ENCODE measurements at places on chromosomes 16 and 17.

- DNase-seq: peak; percentile 34
These were observed 13.2 kb upstream of the AURKB start for GRCh38 chr17:8223356-8224126.

GRCh38 chr17:2898255-2898926 lies 102.2 kb downstream of the RAP1GAP2 start:
- DNase-seq: no peak

- no peak for DNase-seq
These were observed at the start of gene CDH1 for GRCh38 chr16:68737046-68737729. Gene CDH1, plus strand, starts transcription at chr16:68737292. Its CDS starts 124 bp downstream, at chr16:68737416.

GRCh38 chr17:43410557-43411368 lies 12.0 kb downstream of the ARL4D start:
- DNase-seq: no peak

GRCh38 chr17:64058621-64059020 lies 38.2 kb upstream of the ICAM2 start:
- DNase-seq: no peak

GRCh38 chr17:64498308-64499203 lies 1.7 kb upstream of the POLG2 start:
- DNase-seq: no peak

GRCh38 chr17:64938925-64939474 lies 19.7 kb upstream of the LRRC37A3 start:
- no peak for DNase-seq

DNA sequence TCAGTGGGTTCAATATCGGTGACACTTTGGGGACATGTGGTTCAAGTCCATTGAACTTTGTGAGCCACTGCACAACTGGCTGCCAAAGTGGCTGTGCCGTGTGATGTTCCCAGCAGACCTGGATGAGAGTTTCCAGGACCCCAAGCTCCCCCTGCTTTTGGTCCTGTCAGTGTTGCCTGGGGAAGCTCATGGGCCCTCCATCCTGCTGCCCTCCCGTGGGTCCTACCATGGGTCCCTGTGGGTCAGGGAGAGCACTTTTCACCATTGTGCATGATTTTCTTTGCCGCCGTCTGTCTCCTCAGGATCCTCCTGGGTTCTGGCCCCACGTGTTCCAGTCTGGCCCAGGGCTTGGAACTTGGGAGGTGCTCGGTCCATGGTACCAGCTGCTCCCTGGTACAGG lies 38.1 kb downstream of the LGALS9 start:
- no peak for DNase-seq

GRCh38 chr16:58853854-58854791 lies 120.0 kb upstream of the GOT2 start:
- no peak for DNase-seq

DNA sequence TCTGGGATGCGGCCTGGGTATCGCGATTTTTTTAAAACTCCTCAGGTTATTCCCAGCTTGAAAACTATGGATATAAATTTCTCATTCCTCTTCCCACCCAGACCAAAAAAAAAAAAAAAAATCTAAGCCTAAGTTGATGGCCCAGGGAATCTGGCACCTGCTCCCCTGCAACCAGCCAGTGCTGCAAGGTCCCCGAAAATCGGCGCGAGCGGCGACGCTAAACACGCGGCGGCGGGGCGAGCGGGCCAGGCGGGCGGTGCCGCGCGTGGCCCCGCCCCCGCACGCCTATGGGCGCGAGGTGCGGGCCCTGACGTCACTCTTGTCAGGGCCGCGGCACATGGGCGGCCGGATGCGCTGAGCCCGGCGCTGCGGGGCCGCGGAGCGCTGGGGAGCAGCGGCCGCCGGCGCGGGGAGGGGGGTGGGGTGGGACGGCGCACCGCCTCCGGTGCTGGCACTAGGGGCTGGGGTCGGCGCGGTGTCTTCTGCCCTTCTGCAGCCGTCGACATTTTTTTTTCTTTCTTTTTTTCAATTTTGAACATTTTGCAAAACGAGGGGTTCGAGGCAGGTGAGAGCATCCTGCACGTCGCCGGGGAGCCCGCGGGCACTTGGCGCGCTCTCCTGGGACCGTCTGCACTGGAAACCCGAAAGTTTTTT lies at the start of gene HLF:
Gene HLF, plus strand, starts transcription at position 316 of the 654 bp plus-strand sequence. CDS start 525 bp downstream, outside the sequence.
- DNase-seq: peak; percentile 58

DNA sequence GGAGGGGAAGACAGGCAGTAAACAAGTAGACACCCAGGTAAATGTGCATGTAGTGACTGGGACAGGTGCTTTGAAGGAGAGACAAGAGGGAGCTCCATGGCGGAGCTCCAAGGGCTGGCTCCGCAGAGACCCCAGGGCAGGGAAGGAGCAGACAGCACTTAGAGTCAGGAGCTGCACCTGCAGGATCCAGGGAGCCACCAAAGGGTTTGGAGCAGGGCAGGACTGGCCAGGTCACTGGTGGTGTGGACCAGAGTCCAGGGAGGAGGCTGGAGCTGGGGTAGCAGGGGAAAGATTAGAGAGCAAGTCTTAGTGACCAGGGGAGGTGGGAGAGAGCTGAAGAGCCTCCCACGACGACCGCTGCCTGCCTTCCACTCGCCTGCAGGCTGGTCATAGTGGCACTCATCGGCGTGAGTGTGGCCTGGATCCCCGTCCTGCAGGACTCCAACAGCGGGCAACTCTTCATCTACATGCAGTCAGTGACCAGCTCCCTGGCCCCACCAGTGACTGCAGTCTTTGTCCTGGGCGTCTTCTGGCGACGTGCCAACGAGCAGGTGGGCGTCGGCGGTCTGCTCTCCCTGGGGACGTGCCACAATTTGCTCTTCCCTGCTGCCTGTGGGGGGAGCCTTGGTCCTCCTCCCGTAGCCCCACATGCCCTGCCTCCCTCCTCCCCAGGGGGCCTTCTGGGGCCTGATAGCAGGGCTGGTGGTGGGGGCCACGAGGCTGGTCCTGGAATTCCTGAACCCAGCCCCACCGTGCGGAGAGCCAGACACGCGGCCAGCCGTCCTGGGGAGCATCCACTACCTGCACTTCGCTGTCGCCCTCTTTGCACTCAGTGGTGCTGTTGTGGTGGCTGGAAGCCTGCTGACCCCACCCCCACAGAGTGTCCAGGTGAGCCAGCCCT lies 14.7 kb upstream of the FAM83G start:
- DNase-seq: no peak

- no peak for DNase-seq
These were observed 47.8 kb downstream of the MRC2 start for GRCh38 chr17:62675260-62675659.

DNA sequence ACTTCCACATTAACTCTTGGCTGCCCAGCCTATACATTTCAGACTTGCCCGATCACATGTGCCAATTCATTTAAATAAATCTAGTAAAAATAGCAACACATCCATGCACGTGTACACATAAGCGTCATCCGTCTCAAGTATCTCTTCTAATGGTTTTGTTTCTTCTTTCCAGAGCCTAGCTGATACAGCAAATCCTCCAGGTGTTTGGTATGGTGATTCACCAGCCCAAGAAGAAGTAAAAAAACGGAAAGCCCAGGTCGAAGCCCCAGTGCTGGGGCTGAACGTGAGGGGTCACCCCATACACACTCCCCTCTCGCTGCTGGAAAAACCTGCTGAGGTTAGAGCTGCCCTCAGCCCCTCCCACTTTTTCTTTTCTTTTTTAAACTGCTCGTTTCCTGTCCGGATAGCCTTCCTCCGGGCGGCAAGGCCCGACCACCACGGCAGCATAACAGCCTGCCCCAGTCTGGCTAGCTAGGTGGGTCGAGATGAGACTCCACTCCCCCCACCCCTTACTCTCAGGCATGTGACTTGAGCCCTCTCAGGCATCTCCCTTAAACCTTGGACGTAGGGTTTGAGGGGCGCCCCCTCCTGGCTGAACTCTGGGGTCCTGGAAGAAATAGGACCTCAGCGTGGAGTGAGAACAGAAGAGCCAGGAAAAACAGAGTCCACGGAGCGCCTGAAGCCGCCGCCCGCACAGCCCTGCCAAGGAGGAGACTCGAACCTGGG lies 13.9 kb upstream of the OR1F1 start:
- no peak for DNase-seq

DNA sequence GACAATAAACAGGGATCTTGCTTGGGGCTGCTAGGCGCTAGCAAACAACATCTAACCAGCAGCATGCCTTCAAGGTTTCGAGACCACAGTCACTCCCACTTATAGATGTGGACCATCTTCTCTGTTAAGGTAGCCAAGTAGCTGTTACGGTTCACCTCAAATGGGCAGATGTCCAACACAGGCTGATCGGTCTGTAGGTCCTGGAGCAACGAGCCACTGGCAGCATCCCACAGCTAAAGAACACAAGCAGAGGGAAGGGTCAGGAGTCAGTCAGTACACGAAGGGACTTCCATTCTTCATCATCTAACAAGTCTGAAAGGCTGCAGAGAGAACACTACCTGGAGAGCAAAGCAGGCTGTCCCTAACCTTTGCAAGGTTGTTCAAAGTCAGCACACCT lies 16.9 kb upstream of the GLG1 start:
- no peak for DNase-seq
